ENCODE measurements at places on chromosomes 5 and 9.

DNA sequence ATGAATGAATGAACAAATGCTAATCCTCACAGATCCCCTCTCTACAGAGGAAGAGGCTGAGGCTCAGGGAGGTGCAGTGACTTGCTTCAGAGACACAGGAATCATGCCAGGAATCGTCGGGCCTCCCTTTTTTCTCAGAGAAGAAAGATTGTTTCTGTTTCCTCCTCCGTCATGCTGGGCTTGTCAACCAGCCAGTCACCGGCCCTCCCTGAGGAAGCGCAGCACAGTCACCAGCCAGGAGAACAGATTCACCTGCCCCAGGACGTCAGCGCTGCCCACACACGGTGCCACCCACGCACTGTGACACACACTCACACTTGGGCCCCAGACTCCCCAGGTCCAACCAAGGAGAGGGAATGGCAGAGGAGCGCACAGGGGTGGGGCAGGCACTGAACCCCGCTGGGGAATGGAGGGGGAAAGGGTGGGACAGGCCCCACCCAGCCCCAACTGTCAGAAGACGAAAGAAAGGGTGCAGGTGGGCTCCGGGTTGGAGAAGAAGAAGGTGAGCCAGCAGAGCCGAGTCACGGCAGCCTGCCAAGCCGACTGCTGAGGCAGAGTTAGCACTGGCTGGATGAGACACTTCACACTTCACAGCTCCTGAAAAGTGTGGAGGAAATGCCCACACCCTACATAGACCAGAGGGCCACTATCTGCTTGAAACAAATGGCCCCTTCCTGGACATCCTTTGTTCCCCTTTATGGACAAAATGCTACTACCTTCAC, 13.8 kb upstream of the ERGIC1 start:
- DNase-seq = no peak

DNA sequence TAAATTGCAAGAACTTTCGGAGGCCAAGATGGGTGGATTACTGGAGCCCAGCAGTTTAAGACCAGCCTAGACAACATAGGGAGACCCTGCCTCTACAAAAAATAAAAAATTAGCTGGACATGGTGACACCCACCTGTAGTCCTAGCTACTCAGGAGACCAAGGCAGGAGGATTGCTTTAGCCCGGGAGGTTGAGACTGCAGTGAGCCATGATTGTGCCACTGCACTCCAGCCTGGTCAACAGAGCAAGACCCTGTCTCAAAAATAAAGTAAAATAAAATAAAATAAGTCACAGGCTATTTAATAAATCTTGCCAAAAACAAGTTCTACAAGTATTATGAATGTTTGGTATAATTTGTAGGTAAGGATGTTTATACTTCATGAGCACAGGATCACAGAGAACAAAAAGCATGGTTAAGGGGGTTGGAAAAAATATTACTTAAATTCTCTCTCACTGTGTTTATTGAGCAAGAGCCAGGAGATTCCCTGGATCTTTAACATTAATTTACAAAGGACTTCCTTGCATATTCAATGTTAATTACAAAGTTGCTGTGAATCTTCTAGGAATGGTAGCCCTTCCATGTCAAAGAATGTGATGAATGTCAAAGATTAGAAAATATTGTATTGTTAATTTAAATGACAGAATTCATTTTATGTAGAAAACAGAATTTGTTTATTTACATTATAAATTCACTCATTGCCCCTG, 164.0 kb downstream of the RFX3 start:
- DNase-seq = no peak

- DNase-seq = no peak
Measured at GRCh38 chr5:7852542-7852941, 1.6 kb upstream of the CFAP90 start.

DNA sequence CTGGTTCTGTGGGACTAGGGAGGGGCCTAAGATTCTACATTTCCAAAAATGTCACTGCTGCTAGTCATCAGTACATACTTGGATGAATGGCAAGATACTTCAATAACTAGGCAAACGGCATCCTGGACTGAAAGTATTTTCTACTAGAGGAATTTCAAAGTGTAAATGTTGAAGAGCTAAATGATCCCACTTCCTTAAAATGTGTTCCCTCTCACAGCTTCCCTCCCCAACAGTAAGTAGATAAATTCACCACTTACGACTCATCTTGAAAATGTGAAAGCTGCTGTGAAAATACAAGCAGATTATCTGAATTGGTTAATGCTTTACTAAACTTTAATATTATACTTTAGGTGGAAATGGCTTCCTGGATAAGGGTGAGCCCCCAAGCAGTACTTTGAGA, 1571.5 kb upstream of the WWC1 start:
- no peak for DNase-seq

- no peak for DNase-seq
Measured at GRCh38 chr5:68181039-68181599, 34.4 kb upstream of the PIK3R1 start.

GRCh38 chr5:3634061-3634460, 38.4 kb downstream of the IRX1 start:
- no peak for DNase-seq

DNA sequence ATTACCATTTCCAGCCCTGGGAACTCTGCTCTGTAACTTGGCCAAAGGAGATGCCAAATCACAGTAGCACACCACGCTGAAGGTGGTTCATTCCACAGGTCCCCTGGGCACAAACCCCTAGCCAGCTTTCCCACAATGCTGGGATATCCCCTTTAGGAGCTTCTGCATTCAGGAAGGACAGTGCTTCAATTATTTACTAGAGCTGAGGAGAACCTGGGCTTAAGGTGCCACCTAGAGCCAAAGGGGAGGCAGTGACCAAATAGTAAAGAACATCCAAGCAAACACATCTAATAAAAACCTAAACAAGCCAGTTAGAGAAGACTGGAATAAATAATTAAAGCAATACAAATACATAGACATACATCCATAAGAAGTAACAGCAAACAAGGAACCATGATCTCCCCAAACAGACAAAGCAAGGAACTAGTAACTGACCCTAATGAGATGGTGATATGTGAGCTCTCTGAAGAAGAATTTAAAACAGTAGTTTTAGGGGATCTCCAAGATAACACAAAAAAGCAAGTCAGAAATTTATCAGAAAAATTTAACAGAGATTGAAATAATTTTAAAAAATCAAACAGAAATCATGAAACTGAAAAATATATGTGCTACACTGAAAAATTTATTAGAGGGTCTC, 14.6 kb downstream of the KIF4B start:
- no peak for DNase-seq

DNA sequence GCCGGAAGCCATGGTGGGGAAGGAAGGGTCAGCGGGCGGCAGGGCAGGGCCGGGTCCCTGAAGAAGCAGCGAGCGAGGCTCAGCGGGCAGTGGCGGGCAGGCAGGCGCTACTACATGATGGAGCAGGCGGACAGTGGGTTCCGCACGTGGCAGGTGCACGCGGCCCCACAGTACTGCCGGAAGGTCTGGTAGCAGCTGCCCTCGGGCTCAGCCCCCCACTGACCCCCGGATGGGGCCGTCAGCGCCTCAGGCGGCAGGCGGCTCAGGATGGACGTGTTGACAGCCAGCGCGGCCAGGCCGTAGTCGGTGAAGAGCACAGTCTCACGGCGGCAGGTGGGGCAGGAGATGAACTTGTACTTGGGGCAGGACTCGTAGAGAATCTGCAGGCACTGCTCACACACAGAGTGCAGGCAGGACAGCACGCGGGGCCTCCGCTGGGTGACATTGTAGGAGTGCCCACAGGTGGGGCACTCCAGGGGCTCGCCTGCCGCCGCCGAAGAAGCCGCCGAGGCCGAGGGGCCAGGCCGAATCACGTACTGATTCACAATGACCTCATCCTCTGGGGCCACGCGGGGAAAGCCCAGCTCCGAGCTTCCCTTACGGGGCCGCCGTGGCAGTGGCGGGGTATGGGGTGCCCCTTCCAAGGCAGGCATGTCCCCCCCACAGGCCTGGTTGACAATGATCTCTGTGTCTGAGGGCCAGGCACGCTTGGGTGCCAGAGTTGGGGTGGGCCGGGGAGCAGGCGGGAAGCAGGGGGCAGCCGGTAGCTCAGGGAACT, 1.5 kb downstream of the RNF208 start:
- no peak for DNase-seq

- no peak for DNase-seq
Measured at GRCh38 chr9:77595426-77596095, 52.6 kb downstream of the GNA14 start.

DNA sequence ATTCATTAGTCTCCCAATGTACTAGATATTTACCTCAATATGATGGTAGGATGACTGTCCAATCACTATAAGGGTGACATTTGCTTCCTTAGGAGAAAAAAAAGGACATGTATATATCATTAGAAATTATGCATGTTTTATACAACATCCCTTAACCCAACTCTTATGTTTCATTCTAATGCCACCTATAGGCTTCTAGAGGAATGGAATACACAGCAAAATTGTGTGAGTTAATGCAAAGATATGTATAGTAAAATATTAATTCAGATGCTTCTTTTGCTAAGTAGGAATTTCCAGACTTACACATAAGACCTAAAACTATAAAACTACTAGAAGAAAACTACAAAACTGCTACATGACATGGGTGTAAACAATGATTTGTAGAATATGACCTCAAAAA, 3.5 kb downstream of the PRXL2C start:
- DNase-seq = no peak

DNA sequence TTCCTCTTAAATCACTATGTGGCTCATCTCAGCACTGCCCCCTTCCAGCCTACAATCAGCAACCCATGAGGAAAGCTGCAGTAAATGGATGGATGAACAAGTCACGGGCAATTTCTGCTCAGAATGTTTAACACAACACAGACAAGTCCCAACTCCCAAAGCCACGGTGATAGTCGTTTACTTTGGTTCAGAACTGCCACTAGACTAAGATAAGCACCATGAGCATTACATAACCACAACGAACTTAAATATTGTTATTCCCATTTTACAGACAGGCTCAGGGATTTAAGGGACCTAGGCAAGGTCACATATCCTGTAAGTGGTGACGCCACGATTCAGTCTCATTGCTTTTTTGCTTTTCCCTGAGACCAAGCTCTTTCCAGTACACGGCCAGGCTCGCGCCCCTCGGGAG, 2.0 kb upstream of the SMIM27 start:
- DNase-seq = no peak

DNA sequence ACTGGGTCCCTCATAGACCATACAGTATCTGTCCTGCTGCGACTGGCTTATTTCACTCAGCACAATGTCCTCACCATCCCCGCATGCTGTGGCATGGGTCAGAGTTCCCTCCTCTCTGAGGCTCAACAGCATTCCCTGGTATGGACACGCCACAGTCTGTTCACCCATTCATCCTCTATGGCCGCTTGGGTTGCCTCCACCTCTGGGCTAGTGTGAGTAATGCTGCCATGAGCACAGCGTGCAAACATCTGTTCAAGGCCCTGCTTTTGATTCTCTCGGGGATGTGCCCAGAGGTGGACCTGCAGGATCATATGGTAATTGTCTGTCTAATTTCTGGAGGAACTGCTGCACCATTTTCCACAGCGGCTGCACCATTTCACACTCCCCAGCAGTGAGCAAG, 5.5 kb upstream of the FBP2 start:
- DNase-seq = no peak

DNA sequence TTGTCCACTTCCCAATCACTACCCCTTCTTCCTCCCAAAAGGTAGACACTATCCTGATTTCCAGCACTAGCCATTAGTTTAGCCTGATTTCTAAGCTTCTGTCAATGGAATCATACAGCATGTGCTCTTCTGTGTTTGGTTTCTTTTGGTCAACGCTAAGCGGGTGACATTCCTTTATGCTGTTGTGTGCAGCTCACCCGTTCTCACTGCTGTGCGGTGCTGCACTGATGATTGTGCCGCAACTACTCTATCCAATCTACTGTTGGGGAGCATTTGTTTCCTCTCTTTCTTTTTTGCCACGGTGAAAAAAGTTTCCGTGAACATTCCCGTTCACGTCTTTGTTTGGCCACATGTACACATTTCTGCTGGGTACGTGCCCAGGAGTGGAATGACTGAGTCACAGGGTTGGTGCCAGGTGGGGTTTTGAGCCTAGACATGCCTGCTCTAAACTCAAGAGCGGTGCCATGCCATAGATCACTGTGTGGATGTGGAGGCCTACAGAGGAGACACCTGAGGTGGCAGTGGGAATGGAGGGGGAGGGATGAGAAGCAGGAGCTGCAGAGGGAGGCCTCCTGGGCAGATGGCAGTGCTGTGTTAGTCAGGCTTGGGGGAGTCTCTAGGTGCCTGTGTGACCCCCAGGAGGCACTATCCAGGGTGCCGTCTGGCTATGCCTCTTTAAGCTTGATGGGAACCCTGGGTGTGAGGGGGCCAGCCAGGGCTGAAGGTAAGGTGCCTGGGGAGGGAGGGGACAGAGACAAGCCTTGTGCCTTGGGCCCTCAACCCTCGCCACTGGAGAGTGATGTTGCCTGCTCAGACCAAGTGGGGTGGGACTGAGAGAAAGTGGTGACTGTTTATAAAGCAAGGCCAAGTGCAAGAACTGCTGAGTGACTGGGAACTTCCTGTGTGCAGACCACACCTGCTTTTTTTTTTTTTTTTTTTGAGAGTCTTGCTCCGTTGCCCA, 11.4 kb upstream of the ANKRD33B start:
- no peak for DNase-seq

DNA sequence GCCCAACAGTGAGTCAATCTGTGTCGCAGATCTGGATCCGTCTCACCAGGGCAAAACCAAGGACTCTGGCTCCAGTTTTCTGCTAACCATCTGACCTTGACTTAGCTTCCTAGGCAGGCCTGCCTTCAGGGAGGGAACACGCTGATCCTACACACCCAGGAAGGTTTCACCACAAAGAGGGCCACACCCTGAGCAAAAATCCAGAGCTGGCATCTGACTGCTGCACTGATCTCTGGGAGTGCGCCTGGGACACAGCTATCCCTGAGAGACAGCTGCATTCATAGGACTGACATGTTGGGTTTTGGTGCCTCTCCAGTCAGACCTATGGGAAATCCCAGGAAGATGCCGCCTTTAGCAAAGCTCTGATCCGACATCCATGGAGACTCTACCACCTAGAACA, 47.5 kb downstream of the CDK5RAP2 start:
- no peak for DNase-seq

- no peak for DNase-seq
Measured at GRCh38 chr9:33227008-33227398, 13.0 kb upstream of the SPINK4 start.

DNA sequence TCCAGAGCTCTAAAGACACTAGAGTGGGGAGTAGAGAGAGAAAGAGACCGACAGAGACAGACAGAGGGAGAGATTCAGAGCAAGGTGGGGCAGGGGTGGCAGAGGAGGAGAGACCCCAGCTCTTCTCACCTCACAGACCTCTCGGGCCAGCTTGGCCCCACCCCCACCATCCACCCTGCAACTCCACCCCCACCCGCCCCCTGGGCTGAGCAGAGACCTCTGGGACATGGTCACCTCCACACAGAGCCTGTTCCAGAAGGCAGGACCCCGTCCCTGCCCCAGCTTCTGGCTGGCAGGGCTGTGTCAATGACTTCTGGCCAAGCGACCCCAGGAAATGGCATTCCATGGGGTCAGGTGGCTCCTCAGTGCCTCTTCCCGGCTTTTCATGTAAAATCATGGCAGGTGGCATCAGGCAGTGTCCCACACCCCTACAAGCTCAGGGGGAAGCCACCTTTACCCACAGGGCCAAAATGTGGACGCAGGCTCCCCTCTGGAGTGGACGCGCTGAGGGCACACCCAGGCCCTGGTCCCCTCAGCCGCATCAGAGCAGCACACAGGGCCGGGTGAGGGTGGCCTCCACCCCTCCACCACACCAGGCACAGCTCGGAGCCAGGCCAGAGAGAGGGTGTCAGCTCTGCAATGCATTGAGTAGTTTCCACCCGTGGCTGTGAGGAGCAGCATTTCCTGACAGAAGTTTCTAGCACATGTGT, 131.2 kb upstream of the LPCAT1 start:
- DNase-seq = no peak

GRCh38 chr5:52779213-52779612, 8.5 kb upstream of the ITGA1 start:
- no peak for DNase-seq
